Non-pigmented ciliary epithelial cell (primary cell): ENCODE measurements at places on chromosomes 6 and 20.

DNA sequence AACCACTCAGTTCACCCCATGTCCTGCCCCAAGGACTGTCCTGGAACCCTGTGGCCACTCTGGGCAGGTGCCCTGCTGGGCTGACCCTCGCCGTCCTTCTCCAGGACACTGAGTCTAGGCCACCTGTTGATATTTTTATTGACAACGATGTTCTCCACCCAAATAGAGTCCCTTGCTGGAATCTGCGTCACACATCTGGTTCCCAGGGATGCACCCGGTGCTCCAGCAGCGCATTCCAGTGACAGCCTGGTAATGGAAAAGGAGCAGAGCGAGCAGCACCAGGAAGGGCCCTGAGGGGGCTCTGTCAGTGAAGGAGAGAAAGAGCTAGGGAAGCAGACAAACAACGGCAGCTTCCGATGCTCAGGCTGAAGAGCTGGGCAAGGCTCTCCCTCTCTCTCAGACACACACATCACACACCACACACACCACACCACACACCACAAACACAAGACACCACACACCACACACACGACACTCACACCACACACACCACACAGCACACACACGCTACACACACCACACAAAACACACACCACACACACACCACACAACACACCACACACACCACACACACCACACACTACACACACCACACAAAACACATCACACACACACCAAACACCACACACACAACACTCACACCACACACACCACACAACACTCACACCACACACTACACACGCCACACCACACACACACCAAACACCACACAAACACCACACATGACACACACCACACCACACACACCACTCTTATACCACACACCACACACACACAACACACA, 117.9 kb upstream of the THBS2 start:
- DNase-seq: no peak

DNA sequence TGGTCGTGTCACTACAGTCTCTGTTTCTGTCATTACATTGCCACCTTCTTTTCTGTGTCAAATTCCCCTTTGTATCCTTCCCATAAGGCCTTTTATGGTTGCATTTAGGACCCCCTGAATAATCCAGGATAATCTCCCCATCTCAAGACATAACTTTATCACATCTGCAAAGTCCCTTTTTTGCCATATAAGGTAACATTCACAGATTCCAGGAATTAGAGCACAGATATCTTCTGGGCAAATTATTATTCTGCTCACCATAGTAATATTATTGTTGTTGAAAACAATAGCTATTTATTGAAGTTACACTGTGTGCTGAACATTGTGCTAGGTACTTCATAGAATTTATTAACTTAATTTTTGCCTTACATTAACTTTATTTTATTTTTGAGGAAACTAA, 159.1 kb downstream of the TFAP2B start:
- no peak for DNase-seq

DNA sequence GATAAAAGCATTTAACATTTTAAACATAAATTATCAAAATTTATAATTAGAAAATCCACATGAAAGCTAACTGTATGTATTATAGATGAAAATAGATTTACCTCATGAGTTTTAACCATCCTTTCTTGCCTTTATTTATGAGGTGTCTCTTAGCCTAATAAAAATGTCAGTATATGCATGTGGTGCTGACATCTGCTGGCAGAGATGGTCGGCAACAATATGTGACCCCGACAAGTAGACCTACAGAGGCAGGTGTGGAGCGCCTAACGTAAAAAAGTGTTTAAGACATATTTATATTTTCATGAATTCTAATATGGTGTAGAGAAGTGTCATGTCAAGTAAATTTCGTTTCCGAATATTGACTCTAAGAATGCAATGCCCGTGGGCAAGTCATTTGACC, 149.0 kb upstream of the FUT9 start:
- no peak for DNase-seq

GRCh38 chr6:87617405-87617804, 27.5 kb downstream of the ORC3 start:
- no peak for DNase-seq

- DNase-seq: no peak
These were observed 692.1 kb downstream of the HTR1B start for GRCh38 chr6:76771059-76771634.

DNA sequence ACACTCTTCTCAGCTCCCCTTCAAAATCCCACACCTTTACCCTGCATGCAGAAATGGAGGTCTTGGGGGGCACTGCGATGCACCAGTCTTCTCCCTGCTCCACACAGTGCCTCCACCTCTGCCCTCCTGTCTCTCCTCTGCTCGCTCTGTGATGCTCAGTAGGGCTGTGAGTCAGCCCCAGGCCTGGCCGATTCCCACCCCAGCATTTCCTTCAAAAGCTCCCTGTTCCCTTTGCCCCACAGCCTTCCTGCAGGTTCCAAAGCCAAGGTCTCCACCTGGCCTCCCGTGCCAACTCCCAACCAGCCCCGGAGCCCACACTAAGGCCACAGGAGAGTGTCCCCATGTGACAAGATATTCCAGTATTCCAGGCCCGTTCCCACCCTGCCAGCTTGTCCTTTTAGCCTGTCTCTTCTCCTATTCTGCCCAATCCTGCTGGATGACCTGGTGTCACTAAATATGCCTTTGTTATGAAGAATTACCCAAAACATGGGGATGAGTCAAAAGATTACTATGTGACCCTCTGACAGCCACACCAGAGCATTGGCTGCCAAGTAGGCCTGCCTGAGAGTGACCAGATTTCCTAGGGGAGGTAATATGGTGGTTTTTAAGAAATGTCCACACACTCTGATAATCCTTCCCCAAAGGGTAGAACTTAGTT, 118.9 kb upstream of the NXT1 start:
- DNase-seq: no peak

DNA sequence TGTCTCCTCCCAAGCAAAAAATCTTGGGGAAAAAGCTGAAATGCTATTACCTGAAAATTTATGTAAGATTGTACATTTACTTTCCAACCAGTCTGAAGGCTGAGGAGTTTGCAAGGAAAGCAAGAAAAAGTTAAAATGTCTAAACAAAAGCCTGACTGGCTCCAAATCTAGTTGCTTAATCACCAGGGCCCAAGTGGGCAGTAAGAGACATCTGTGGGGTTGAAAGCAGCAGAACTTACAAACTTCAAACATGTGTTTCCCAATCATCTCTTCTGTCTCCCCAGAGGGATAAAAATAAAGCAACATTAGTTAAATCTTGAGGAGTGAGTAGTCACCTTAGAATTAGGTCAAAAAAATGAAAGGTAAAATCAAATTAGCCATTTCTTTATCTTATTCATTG, 98.6 kb downstream of the OGFRL1 start:
- DNase-seq: no peak

GRCh38 chr6:118705544-118706491, 54.4 kb upstream of the CEP85L start:
- DNase-seq: no peak

GRCh38 chr6:63816401-63816981, 180.9 kb downstream of the PHF3 start:
- no peak for DNase-seq

DNA sequence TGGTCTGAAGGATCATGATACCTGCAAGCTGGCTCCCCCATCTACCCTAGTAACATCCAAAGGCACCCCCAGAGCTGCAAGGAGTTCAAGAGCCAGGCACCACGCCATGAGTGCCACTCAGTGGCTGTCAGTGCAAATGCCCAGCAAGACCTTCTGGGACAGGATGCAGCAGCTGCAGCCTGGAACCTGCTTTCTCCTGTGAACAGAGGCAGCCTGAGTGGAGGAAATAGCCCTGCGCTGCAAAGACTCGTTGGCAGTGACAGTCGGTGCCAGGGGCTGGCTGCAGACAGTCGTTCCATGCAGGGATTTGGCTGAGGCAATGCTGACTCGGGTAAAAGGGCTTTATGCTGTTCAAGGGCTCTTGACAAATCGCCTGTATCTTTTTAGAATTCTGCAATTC, 15.7 kb upstream of the SSTR4 start:
- no peak for DNase-seq

DNA sequence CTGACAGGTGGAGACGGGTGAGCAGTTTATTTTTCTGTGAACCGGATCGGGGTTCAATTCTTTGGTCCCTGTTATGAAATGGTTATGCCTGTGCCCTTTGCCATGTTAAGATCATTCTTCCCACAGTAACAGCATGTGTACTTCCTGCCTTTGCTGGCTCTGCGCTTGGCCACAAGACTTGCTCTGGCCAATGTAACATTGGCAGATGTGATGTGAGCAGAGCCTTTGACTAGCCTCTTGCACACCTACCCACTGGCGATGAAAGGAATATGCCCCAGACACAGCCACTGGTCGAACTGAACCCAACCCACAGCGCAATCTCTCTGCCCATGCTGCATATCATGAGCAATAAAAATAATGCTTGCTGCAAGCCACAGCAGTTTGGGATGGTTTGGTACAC, 31.9 kb downstream of the JAG1 start:
- no peak for DNase-seq

- no peak for DNase-seq
These were observed 29.6 kb downstream of the RGS17 start for GRCh38 chr6:153101461-153101860.

GRCh38 chr20:37407019-37407566, 61.2 kb downstream of the SRC start:
- no peak for DNase-seq

GRCh38 chr20:37095108-37095598, 644 bp downstream of the RBL1 start:
- no peak for DNase-seq

- no peak for DNase-seq
These were observed 103.4 kb downstream of the SYCP2 start for GRCh38 chr20:59829786-59830664.

- no peak for DNase-seq
These were observed 143.9 kb upstream of the RALGAPA2 start for GRCh38 chr20:20856306-20856705.

DNA sequence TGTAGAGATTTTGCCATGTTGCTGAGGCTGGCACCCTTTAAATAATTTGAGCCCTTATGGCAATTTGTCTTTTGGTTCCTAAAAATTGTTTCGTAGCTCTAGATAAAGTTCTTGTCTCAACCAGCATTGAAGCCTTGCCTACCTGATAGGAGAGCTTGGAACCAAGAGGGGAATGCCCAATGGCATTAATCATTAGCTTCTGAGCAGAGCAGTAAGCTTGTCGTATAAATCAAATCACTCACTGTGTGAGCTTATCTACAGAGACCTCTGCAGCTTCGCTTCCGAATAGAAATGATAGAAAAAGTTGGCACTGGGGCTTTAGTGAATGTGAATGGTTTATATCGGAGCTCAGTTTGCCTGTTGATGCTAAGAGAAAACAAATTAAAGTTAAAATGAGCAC, 10.7 kb downstream of the ANKRD6 start:
- no peak for DNase-seq

GRCh38 chr6:89400050-89400449, 12.0 kb downstream of the RRAGD start:
- no peak for DNase-seq

GRCh38 chr6:52788478-52788877, 15.1 kb downstream of the GSTA1 start:
- DNase-seq: no peak

GRCh38 chr6:80643881-80644280, 537.4 kb downstream of the BCKDHB start:
- DNase-seq: no peak
